ENCODE measurements at places on chromosomes 13 and 19.

DNA sequence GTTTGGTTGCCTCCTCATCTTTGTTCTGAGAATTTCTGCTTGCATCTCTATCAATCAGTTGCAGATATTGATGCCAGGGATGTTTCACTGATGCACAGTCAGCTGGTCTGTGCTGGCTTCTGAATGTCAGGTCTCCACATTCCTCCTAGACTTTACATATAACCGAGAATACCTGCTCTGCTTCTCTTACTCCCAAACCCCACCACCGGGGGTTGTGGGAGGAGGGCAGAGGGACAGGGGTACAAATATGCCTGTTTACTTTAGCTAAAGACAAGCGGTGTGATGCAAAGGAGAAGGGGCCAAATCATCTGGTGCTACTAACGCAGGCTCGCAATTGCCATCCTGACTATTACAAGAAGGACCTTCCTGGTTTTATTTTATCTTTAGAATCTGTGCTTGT is 17.4 kb upstream of the KLHL1 start:
- DNase-seq = no peak

DNA sequence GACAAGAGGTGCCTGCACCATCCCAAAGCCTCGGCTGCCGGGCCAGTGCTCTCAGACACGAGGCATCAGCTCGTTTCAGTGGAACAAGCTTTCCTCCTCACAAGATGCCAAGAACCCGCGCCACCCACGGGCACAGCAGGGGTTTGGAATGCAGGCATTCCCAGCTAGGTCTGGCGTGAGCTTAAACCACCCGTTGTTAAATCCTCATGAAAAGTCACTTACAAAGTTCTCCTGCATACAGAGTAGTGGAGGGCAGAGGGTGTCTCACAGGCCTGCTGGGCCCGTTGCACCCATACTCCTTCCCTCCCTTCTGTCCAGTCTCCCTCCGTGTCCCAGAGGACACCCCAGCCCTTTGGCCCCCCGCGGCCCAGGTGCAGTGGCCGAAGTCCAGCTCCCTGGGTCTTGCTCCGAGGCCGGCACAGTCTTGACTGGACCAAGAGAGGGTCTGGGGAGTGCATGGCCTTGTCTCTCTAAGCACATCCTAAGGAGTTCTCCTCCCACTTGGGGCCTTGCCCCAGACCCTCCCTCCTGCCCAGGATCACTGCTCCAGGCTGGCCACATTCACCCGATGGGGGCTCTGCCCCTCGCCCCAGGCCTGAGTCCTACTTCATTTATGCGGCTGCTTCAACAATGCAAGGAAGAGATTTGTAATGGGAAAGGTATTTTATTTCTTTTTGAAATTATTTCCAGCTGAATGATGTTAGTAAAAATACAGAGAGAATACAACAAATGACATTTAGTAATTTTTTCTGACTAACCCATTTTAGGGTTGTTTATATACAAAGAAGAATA is 35.2 kb upstream of the GRTP1 start:
- peak; percentile 59 for DNase-seq

GRCh38 chr19:28730791-28731512 is 482.0 kb downstream of the UQCRFS1 start:
- DNase-seq = no peak

DNA sequence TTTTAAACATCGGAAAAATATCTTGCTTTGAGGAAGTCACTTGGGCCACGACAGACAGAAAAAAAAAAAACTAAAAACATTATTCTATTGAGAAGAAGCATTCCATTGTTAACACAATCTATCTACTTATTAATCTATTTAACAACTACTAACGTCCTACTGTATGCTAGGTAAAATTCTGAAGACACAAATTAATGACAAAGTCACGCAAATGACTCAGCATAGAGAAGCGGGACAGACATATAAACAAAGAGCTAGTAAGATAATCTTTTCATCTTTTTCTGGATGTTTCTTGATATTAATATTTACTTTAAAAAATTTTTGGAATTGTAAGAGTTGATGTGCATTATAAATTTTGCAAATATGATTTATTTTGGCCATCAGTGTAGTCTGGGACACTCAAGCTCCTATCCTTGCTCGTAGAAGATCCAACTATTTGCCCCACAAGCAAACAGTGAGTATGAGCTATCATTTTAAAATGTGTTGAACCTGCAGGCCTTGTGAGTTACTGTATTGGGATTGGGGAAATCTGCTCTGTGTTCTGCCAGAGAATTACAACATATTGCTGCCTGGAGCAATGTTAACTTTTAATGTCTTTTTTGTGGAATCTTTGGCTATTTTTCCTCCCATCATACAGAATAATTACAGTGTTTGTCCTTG is 109.1 kb downstream of the PCDH9 start:
- DNase-seq = peak; percentile 35

DNA sequence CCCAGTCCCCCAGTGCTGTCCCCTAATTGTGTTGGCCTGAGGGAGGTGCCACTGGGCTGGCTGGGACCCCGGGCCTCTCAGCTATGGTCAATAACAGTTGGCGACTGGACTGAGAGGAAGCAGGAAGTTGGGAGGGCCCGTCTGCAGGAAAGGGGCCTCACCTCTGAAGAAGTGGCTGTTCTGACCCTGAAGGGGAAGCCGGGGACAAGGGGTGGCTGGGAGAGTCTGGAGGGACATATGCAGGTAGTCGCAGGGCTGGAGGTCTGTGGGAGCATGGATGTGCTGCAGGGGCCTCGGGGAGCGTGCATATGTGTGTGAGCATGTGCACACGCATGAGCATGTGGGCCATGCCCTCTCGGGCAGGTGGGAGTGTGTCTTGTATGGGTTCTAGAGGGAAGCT is 5.9 kb downstream of the PKN1 start:
- DNase-seq = no peak

DNA sequence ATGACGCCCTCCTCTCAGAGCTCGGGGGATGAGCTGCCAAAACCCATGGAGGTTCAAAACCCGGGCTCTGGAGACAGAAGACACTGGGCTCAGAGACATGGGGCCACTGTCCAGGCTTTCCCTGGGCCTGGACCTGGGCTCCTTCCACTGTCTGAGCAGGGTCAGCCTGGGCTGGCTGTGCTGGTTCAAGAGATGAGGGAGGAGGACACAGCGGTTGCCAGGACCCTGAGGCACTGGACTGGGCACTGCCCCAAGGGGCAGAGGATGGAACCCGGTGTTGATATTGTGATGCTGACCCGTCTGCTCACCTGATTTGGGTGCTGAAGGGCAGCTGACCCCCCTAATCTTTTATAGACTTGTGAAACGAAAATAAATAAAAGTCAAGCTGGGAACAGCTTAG is 14.1 kb upstream of the SIGLEC11 start:
- DNase-seq = no peak

GRCh38 chr19:3275583-3276340 is 51.3 kb downstream of the CELF5 start:
- DNase-seq = peak; percentile 8

DNA sequence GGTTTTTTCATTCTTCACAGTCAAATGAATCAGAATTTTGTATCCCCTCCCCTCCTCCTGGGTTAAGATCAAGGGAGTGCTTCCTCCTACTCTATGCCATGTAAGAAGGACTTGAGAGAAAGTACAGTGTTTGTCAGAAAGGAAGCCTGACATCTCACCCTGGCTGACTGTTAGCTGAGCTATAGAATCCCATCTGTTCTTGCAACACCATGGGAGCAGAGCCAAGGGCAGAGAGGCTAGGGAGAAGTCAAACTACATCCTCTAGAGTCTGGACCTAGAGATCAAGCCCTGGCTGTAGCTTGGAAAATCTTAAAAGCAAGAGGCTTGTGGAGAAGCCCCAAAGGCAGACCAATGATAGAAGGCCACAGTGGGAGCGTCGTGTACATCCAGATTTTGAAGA is 145.9 kb downstream of the OLFM4 start:
- DNase-seq = no peak

DNA sequence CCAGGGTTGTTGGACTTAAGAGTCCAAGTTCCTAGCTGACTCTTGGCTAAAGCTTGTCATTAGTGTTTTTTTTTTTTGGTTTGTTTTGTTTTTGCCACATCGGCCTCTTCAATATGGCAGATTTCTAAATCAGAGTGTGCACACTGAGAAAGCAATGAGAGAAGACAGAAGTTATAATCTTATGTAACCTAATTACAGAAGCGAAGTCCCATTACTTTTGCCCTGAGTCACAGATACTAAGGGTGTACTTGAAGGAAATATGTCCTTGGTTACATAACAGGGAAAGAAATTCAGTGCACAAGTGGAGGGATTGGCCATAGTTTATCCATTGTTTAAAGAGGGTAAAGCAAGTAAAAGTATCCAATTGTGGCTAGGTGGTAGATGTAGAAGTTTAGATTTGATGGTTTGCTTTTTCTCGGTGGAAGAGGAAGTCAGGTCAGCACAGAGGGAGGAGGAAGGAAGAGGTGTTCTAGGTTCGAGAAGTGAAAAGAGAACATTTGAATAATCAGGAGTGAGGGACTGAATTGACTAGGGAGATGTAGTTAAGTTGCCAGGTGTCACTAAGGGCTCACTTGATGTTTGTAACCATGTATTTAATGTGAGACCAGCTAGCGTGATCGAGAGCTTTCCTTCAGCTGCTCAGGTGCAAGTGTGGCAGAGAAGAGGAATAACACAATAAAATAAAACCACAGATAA is 12.2 kb downstream of the GTF2F2 start:
- DNase-seq = no peak

- DNase-seq = peak; percentile 53
Measured at GRCh38 chr13:36385489-36385888, 39.3 kb upstream of the SPART start.

GRCh38 chr13:75180805-75181455 is 301.0 kb downstream of the TBC1D4 start:
- peak; percentile 72 for DNase-seq

- no peak for DNase-seq
Measured at GRCh38 chr19:33175156-33175782, 18.9 kb upstream of the LRP3 start.

GRCh38 chr13:35684432-35684831 is 207.9 kb upstream of the MAB21L1 start:
- no peak for DNase-seq

DNA sequence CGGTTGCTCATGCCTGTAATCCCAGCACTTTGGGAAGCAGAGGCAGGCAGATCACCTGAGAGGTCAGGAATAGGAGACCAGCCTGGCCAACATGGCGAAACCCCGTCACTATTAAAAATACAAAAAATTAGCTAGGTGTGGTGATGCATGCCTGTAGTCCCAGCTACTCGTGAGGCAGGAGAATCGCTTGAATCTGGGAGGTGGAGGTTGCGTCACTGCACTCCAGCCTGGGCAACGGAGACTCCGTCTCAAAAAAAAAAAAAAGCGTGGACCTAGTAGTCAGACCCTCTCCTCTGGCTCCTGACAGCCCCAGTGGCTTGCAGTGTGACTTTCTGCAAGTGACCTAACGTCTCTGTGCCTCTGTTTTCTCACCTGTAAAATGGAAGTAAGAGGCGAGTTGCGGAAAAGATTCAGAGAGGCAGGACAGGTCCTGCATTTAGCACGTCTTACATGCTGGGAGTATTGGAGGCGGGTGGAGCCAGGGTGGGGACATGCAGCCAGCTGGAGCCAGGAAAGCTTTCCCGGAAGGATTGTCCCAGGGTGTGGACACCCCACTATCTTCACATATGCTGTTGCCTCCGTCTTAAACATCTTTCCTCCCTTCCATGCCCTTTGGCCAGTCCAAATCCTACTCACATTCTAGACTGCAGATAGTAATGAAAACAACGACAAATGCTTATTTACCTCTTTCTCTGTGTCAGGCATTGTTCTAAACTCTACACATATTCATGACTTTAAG is 2.9 kb downstream of the TUBB4A start:
- DNase-seq = no peak

- peak; percentile 27 for DNase-seq
Measured at GRCh38 chr19:19461671-19462622, 53.4 kb downstream of the TSSK6 start.

- DNase-seq = no peak
Measured at GRCh38 chr13:47170971-47171370, 274.1 kb upstream of the HTR2A start.

DNA sequence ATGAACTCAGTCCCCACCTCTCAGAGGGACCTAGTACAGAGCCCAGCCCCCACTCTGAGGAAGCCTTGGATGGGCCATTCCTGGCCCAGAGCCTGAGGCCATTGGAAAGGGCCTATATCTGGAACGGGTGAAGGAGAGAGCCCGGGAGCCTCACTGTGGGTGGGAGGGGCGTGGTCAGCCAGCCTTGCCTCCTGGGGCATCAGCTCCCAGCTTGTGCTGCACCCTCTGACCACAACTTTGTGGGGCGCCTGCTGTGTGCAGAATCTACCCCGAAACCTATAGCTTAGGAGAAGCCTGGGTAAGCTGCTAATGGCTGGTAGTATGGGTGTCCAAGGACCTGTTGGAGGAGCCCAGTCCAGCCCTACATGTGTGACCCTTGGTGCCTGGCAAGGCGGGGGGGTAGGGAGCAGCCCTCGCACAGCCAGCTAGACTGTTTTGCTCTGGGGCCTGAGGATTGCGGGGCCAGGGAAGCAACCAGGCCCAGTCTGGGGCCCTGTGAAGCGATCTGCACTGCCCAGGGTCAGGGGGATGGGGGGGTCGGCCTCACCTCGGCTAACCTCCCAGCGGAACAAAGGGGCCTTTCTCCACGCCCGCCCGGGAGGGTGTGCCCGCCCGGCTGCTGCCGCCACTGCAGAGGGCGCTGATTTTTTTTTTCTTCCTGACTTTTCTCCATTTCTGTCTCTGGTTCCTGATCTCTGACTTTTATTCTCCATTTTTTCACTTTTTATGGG is 42.3 kb downstream of the LYL1 start:
- no peak for DNase-seq

DNA sequence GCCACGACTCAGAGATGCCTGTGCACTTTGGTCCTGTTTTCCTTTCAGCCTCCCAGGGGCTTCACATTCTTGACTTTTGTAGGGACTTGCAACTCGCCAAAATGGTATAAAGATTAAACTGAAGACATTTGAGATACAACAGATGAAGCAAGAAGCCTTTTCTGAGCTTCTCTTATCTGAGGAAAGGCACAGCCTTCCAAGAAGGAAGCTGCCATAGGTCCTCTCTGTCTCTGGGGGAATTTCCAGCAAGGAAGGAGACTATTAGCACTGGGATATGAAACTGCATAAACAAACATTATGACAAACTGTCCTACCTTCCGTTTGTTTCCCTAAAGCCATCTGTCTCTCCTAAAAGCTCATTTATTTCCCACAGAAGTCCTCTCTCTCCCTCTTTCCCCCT is 39.3 kb downstream of the TGDS start:
- DNase-seq = no peak

DNA sequence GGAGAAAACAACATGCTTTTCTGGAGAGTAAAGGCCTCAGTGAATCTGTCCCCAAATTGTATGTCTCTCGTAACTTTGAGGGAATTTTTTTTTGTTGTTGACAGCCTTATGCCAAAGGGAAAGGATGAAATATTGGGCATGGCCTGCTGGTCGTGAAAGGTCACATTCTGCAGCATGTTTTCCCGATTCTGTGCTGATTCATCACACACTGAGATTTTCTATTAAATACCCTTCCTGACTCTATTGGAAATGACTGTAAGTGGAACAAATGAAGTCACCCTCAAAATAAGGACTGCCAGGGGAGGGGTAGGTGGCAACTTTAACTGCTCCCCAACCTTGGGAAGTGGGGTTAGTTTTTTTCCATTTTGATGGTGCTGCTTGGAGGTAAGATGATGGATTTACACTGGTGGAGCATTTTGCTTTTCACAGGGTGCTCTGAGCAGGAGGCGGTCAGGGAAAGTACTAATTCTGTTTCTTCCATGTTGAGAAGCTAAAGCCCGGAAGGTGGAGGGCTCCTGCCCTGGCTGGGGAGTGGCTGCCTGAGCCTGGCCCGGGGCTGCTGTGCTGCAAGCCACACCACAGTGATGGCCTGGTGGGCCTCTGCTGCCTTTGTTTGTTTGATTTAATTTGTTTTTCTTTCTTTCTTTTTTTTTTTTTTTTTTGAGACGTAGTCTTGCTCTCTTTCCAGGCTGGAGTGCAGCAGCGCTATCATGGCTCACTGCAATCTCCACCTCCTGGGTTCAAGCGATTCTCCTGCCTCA is 116.8 kb upstream of the SPATA13 start:
- no peak for DNase-seq

Measured in astrocyte (in vitro differentiated cells and primary cell).